Pericardium fibroblast (primary cell): ENCODE measurements at places on chromosomes 16 and 17. TPM values are rescaled to one million over a fixed set of nuclear protein-coding genes. Genes with fewer than 3 reads are reported as not detected.

Gene KRTAP9-2
- not detected in 2 replicates for total RNA-seq

Gene TERF2IP
- 36.7 and 51.1 TPM in 2 replicates for total RNA-seq

Gene ZC3H18
- 12.1 and 13.0 TPM in 2 replicates for total RNA-seq

Gene OR2C1
- total RNA-seq = 0.77 TPM in 1 of 2 replicates, not detected in the other

Gene RNF112
- total RNA-seq = 2.3 and 11.3 TPM in 2 replicates

Gene CTRL
- total RNA-seq = 0.34 TPM in 1 of 2 replicates, not detected in the other

Gene KRTAP29-1
- total RNA-seq = not detected in 2 replicates

Gene CD300A
- not detected in 2 replicates for total RNA-seq

Gene MYH1
- 0.09 TPM in 1 of 2 replicates, not detected in the other for total RNA-seq

Gene TMEM100
- total RNA-seq = 1.8 and 7.6 TPM in 2 replicates

Gene GRAPL
- total RNA-seq = not detected in 2 replicates

Gene PGAP6
- total RNA-seq = 56.3 and 67.3 TPM in 2 replicates
